ENCODE measurements at places on chromosomes 2 and 18.

GRCh38 chr18:59132810-59133465 lies 6.7 kb upstream of the SEC11C start:
- DNase-seq = no peak

GRCh38 chr2:118246726-118247125 lies 158.5 kb downstream of the INSIG2 start:
- no peak for DNase-seq

DNA sequence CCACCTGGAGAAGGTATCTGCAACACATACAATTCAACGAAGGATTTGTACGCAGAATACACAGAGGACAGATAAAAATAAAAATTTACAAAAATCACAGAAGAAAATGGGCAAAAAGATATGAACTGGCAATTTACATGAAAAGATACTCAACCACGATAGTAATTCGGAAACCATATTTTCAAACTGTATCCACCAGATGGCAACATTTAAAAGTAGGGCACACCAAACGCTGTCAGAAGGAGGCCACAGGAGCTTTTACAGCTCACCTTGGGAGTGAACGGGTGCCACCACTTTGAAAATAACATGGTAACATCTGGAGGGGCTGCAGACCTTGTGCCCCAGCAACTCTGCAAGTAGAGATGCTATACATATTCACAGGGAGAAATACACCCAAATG lies 9.8 kb downstream of the KIF1A start:
- DNase-seq = no peak

GRCh38 chr2:229401171-229401865 lies 130.2 kb upstream of the PID1 start:
- DNase-seq = no peak

DNA sequence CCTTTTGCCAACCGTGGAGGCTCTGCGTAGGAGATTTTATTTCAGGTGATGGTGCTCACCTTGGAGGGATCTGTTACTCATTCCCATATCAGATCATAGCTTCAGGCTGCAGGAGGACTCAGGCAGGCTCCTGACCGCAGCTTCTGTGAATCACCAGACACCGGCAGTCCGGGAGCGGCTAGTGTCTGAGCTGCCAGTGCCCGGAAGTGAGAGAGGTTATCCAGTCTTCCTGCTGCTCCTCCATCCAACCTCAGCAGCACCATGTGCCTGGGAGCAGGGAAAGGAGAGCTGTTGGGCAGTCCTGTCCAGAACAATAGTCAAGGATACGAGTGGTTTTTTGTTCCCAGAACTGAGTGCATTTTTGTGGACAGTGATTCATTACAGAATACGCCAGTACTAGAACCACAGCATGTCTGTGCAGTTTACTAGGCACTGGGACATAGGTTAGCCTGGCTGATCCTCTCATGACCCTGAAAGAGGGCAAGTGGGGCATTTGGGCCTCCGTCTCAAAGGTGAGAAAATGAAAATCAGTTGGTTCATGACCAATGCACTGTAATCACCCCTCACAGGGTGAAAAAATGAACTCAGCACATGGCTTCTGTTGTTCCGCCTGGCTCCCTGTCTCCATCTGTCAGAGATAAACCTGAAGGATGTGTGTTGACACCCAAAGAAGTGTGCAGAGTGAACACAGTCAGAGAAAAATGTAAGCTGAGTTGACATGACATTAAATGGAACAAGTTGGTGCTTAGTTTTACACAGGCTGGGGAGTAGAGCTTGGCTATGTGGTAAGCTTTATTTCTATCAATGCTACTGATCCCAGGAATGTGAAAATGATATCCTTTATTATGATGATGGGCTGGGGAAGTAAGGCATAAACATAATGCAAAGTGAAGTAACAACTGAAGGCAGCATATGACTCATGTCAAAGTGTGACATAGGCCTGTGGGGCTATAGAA lies 12.2 kb downstream of the FHOD3 start:
- DNase-seq = peak; percentile 98

- no peak for DNase-seq
Measured at GRCh38 chr2:17815468-17816184, 634 bp upstream of the MSGN1 start.

DNA sequence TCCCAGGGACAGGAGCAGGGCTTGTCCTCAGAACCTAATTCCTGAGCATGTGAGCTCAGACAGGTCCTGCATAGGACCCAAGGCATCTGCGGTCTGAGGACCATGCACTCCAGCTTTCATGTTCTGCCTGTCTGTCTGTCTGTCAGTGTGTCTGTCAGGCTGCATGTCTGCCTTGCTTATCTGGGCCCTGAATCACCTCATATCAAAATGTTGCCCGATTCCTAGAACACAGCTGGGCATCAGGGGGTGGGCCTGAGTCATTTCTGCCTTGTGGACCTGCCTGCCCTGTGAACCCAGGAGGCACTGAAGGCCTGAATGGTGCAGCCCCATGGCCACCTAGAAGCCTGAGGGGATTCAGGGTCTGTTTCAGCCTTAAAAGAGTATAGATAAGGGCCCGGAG lies 22.1 kb downstream of the INHBB start:
- DNase-seq = no peak

GRCh38 chr2:224183086-224183485 lies 144.0 kb upstream of the SERPINE2 start:
- no peak for DNase-seq

GRCh38 chr2:42752314-42752713 lies 11.6 kb downstream of the OXER1 start:
- no peak for DNase-seq

- DNase-seq = no peak
Measured at GRCh38 chr2:61538920-61539520, 864 bp upstream of the XPO1 start.

DNA sequence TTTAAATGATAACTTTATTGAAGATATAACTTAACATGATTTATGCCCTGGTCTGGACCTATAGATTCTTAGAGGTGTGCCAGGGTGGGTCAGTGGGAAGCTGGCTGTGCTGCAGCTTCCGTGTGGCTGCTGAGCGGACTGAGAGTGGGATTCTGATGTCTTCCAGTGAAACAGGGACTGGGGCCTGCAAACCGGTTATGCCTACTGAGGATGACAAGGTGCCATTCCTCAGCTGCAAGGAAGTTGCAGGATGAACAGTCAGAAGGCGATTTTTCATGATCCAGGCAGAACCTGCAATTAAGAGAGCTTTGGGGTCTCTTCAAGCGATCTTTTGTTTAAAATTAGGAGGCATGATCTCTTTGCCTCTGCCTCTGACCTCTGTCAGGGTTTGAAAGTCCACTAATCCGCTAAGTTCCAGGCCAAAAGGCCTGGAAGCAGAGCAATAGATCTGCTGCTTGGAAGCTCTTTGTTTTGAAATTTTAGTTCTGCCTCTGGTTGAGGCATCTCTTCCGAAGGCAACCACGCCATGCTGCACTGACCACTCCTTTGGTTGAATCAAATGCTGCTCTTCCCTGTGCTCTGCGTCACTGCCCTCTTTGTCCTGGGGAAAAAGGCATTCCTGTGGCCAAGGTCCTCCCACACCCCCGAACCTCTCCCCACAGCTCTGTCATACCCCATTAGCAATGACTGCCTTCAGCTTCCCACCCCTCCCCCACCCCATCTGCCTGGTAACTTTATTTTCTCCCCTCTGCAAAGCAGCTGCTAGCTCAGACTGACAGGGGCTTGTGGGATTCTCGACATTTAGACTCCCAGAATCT lies 2.0 kb downstream of the TMEM169 start:
- DNase-seq = peak; percentile 93

DNA sequence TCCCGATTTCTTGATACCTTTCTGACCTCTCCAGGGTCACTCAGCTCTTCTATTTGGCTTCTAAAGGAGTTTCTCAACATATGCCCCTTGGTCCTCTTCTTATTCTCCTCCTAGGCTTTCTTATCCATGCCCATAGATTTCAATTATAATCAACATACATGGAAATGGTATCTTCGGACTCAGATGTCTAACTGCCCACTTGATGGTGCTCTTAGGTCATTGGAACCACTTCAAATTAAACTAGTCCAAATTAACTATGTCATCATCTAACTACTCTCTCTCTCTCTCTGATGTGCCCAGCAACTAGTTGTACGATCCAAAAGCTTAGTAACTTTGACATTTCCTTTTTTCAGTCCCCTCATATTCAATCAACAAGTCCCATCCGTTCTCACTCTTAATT lies 43.2 kb upstream of the GPR75 start:
- DNase-seq = no peak

- DNase-seq = peak; percentile 84
Measured at GRCh38 chr2:84919885-84920580, 14.6 kb downstream of the TMSB10 start.

DNA sequence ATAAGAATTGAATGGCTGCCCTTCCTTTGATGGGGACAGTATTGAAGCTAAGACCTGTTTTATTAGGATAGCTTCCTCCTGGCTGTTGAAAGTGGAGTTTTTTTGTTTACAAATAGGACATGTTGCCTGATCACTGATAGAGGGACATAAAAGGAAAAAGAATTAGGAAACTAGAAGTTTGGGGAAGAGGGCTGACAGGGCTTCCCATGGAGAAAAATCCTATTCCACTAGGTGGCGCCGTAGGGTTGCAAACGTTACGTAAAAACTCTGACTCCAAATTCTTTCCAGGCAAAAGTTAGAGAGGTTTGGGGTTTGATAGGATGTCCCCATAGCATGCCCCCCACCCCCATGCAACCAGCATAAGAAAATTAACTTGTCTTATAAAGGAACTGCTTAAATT lies 11.1 kb upstream of the RBFA start:
- DNase-seq = no peak

DNA sequence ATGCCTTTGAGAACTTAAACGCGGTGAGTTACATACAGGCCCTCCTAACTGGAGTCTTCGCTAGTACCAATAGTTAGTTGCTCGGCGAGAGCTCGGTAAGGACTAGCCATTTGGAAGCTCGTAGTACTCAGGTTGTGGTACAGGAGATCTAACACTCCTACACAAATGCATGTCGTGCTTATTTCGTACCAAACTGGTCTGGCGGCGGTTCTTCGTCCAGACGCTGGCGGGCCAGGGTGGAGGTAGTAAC lies 346 bp upstream of the VRK2 start:
- no peak for DNase-seq

- no peak for DNase-seq
Measured at GRCh38 chr18:9559253-9559652, 55.1 kb downstream of the PPP4R1 start.

GRCh38 chr18:52933356-52933755 lies 593.4 kb downstream of the DCC start:
- DNase-seq = no peak

GRCh38 chr18:21458310-21458709 lies 142.2 kb downstream of the ESCO1 start:
- DNase-seq = no peak

DNA sequence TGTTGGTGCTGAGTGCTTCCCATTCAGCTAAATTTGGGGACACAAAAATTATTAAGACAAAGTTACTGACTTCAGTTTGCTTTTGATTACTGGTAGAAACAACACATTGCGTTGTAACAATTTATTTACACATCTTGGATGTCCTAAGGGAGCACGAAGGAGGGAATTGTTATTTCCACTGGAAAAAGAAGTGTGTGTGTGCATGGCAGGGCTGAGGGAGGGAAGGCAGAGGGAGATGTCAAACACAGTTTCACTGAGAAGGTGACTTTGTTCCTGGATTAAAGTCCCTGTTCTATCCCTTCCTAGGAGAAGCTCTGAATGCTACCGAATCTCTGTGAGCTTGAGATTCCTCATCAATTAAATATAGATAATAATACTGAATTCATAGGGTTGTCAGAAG lies 3.8 kb upstream of the CDH20 start:
- no peak for DNase-seq

DNA sequence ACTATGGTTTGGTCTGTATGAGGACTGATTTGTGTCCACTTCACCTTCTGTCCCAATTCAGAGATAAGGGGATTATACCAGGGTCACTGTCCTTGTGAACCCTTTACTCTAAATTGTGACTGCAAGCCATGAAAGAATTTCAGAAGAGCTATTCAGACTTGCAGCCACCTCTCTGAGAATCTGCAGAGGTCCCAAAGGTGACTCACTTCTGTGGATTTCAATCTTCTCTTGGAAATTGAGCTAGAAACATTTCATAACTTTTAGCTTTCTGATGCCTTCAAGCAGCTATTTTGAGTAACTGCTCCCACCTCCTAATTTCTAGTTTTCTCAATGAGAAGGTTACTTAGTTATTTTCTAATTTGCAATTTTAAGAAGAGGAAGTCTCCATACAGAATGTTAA lies 1242.4 kb upstream of the ACVR2A start:
- peak; percentile 53 for DNase-seq

DNA sequence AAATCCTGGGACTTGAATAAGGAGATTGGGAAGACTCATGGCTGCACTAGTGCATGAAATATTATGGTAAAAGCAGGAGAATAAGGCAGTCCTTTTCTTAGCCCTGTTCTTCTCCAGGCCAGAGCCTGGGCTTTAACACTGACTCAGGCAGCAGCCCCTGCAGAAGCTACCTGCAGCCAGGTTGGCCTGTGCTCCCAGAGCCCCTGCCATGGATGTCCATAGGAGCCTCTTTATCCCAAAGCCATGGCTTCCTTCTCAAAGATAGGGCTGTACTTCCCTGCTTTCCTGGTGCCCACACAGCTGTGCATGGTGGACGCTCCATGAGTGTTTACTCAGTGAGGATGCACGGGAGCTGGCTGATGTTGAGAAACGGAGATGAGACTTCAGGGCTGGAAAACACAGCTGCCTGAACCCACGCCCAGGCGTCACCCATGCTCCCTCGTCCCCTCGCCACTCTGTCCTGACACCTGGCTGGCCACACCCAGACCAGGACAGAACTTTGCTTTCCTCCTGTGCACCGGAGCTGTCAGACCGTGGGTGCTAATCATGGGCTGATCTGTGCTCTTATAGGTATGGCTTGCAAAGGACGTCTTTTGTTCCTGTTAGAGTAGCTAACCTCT lies 135.5 kb downstream of the GLI2 start:
- no peak for DNase-seq

DNA sequence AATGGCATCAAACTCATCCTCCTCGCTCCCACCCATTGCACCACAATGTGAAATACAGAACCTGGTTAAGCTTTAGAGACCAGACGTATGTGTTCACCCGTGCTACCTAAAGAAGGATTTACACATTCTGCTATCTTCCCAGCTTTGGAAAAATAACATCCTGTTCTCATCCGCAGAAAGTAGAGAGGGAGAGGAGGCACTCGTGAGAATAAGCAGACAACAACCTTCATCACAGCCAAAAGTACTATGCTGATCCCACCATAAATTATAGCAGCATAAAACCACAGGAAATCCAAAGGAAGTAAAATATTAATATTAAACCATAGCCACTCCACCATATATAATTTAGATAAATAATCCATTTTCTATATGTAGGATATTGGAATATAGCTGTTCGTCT lies 111.7 kb upstream of the NRP2 start:
- no peak for DNase-seq

DNA sequence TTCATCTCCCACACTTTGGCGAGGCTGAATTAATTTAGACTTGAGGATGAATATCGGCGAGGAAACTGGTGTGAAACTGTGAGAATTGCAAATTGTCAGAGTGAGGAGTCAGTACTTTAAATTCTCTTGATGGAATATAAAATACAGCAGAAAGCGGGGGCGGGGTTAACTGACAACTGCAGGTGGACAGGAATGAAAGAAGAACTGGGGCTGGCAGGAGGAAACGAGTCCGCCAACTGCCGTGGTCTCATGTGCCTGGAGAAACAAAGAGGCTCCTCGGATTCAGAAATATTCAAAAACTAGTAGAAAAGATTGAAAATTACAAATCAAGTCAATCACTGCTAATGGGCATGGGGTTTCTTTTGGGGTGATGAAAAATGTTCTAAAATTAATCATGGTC lies 44.3 kb downstream of the MOGAT1 start:
- no peak for DNase-seq

All from islet precursor cell (in vitro differentiated cells).